ENCODE measurements at places on chromosomes 12 and 14. TPM values are rescaled to one million over a fixed set of nuclear protein-coding genes. Genes with fewer than 3 reads are reported as not detected.

Gene SLCO1A2
- 0.19 TPM for total RNA-seq

Gene KCNC2
- not detected for total RNA-seq

- no peaks in the 10 kb centered on the region for H3K36me3 ChIP-seq
- H3K27ac ChIP-seq: no peak overlapping the region
- H3K27me3 ChIP-seq: no peaks in the 10 kb centered on the region
- DNase-seq: no peak
Observed at GRCh38 chr12:41277100-41277945, 89.2 kb downstream of the PDZRN4 start.

GRCh38 chr12:92134638-92135274 lies 10.9 kb downstream of the BTG1 start:
- peaks cover 92% of the 10 kb centered on the region for H3K4me1 ChIP-seq
- peak overlapping the region; percentile 37 for H3K27ac ChIP-seq

GRCh38 chr12:21296751-21297406 lies 37.8 kb downstream of the SLCO1A2 start:
- no peaks in the 10 kb centered on the region for H3K36me3 ChIP-seq
- no peak for DNase-seq
- H3K4me1 ChIP-seq: no peaks in the 10 kb centered on the region
- no peak overlapping the region for H3K27ac ChIP-seq

Measured in esophagus muscularis mucosa (tissue), 4 donors.